GM20000 (cell line): ENCODE measurements at places on chromosomes 7 and 10.

- DNase-seq = no peak
These were observed 525.1 kb upstream of the IGFBP3 start for GRCh38 chr7:46446151-46446550.

DNA sequence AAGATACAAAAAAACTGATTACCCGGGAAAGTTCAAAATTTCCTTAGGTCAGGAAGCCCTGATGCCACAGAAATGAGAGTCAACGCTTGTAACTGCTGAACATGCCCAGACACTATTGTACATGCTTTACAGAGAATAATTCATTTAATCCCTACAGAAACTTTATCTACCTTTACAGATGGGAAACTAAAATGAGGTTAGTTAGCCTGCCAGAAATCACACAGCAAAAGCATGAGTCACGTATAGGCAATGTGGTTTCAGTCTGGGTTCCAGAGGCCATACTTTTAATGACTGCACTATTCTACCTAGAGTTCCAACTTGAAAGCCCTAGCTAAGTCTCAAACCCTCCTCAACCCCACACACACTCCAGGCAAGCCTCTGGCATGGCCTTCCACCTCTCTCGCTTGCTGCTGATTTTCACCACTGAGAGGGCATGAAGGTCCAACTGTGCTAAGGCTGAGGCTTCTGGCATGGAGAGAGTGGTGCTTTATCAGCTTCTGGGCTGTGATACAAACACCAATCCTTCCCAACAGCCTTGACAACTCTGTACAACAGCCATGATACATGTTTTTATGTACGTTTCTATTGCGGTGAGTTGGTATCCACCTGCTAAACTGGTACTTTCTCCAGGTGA, 1011.2 kb upstream of the GHITM start:
- no peak for DNase-seq

GRCh38 chr7:151056283-151056665, 1.4 kb downstream of the CDK5 start:
- DNase-seq = no peak

GRCh38 chr7:78873117-78873516, 580.4 kb downstream of the MAGI2 start:
- DNase-seq = no peak

DNA sequence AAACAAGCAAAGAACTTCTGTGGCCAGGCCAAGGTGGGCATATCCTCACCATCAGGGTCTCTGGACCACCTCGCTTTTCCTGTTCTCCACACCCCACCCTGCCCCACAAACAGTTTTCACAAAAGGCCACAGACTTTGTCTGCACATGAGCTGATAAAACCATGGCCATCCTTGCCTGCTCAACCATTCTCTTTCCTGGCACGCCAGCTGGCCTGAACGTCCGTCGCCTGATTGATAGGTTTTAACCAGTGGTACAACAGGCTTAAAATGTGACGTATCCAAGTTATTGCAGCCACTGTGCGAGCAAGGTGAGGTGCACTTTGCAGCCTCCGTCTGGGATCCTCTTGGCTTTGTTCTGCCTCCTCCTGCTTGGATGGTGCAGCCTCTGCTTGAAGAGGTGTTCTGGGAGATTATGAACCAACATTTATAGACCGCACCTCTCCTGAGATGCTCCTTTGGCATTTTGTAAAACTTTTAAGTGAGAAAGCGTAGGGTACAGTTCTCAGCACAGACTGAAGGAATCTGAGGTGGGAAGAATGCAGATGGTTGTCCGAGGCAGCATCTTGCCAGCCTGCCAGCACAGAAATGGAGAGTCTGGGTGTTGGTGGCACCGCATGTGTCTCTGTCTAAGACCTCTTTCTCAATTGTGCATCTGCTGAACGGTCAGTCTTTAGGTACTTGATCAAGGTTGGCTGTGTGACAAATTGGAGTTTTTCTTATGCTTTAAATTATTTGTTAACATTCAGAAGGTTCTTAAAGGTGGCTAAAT, 288.3 kb downstream of the CELF2 start:
- no peak for DNase-seq

- no peak for DNase-seq
These were observed 150.4 kb upstream of the GNAI1 start for GRCh38 chr7:79984210-79984609.

DNA sequence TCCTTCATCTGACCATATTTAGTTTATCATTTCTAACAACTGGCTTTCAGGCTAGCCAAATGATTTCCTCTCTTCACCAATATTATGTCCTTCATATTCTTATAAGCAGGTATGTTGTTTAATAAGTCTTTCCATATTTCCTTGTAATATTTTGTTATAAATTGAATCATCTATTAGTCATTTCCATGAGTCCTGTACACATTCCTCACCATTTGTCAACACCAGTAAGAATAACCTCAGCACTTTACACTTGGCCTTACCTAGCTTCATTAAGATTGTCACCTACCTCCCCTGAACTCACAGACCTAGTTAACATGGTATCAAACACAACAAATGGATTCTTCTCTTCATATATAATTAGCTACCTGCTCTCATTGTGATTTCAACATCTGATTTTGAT, 282.3 kb downstream of the SEMA3D start:
- no peak for DNase-seq

DNA sequence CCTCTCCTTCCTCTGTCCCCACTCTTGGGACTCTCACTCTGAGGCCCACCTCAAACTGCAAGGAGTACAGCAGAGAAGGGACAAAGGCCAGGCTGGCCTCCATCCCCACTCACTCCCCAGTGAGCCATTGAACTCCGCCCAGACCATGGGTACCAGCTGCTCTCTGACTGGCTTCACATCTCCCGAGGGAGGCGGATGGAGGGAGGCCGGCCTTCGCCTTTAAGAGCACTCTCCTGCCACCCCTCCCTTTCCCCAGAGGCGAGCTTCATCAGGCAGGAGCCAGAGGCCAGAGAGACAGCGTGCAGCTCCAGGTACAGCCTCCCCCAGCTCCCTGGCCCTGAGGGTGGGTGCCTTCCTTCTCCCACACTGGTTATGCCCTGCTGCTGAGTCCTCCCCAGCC, 1.8 kb upstream of the LDB3 start:
- no peak for DNase-seq
